ENCODE measurements at places on chromosomes 11 and 22. TPM values are rescaled to one million over a fixed set of nuclear protein-coding genes. Genes with fewer than 3 reads are reported as not detected.

OR51B2 gene
- not detected for total RNA-seq

C22orf23 gene
- 0.56 TPM for total RNA-seq

P4HA3 gene
- 0.84 TPM for total RNA-seq

SNU13 gene
- 166 TPM for total RNA-seq

NOX4 gene
- total RNA-seq: 1.5 TPM

IFITM10 gene
- 0.50 TPM for total RNA-seq

LDHA gene
- total RNA-seq: 534 TPM

SNX32 gene
- total RNA-seq: 6.2 TPM

BLID gene
- total RNA-seq: 2.9 TPM

GGTLC2 gene
- total RNA-seq: not detected

RFPL2 gene
- 0.34 TPM for total RNA-seq

KRTAP5-8 gene
- 0.25 TPM for total RNA-seq

CDHR5 gene
- 1.0 TPM for total RNA-seq

GGT5 gene
- total RNA-seq: 1.4 TPM

SERHL2 gene
- 2.8 TPM for total RNA-seq

GRM5 gene
- total RNA-seq: 6.6 TPM

HTR3A gene
- 0.31 TPM for total RNA-seq

PHF21B gene
- 10.8 TPM for total RNA-seq

POTEH gene
- not detected for total RNA-seq

KLHL35 gene
- 22.1 TPM for total RNA-seq

HSPA8 gene
- total RNA-seq: 2,111 TPM

APOL4 gene
- 8.8 TPM for total RNA-seq

DNAJB7 gene
- total RNA-seq: 0.68 TPM

C11orf42 gene
- total RNA-seq: 2.4 TPM

KRTAP5-10 gene
- total RNA-seq: not detected

FAR1 gene
- 40.3 TPM for total RNA-seq

CENATAC gene
- total RNA-seq: 16.2 TPM

SAA4 gene
- total RNA-seq: not detected

BCO2 gene
- 12.9 TPM for total RNA-seq

NLRP10 gene
- total RNA-seq: 0.09 TPM

Measured in motor neuron (in vitro differentiated cells).